ENCODE measurements at places on chromosomes 5 and 9.

GRCh38 chr5:65062469-65063083, 293.8 kb downstream of the CWC27 start:
- no peak for DNase-seq

DNA sequence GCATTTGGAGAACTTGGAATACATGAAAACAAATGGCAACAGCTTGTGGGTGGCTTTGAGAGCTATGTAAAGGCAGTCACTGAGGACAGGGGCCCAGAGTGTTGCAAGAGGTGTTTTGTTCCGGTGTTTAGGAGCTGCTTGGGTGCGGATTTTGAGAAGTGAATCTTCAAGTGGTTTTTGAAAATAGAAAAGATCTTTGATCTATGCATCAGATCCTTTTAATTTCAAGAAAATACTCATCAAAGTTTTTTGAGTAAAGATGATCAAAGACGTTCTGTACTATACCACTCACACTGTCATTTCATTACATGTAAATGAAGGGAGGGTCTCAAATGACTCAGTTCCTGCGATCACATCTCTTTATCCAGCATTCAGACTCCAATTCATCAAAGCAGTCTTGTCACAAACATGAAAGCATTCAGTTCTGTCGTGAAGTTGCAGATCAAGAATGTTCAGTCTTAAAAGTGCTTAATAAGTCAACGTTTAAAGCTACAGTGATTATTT, 112.5 kb downstream of the WDR41 start:
- no peak for DNase-seq

- no peak for DNase-seq
Measured at GRCh38 chr5:56625541-56625940, 189.8 kb upstream of the MAP3K1 start.

- DNase-seq = no peak
Measured at GRCh38 chr5:158786390-158786789, 313.3 kb downstream of the EBF1 start.

- no peak for DNase-seq
Measured at GRCh38 chr5:14263113-14263512, 120.0 kb downstream of the TRIO start.

DNA sequence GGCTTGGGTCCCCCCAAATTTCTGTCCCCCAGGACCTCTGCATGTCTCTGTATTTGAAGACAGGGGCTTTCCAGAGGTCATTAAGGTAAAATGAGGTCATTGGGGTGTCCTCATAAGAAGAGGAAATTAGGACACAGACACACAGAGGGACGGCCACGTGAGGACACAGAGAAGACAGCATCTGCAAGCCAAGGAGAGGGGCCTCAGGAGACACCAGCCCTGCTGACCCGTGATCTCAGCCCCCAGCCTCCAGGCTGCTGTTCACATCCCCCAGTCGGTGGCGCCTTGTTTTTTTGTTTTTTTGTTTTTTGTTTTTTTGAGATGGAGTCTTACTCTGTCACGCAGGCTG, 1.2 kb upstream of the CCDC183 start:
- no peak for DNase-seq

- no peak for DNase-seq
Measured at GRCh38 chr5:176355400-176356178, 6.0 kb downstream of the KIAA1191 start.

DNA sequence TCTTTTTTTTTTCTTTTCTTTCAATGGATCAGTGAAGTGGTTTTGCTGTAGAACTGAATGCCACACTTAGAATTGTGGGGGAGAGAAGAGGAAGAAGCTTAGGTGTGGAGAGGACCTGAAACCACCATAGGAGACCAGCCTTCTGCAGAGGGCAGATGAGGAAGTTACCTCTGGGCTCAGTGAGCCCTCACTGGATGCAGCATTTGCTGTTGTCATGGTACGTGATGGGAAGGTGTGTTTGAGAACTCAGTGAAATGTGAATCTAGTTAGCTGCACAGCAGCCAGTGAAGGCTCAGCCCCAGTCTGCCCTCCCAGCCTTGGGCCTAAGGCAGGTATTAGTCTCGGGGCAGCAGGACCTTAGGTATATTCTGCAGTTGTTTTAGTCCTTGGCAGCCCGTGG, 17.5 kb downstream of the CYFIP2 start:
- DNase-seq = no peak

GRCh38 chr5:109281136-109281690, 128.6 kb downstream of the PJA2 start:
- no peak for DNase-seq

DNA sequence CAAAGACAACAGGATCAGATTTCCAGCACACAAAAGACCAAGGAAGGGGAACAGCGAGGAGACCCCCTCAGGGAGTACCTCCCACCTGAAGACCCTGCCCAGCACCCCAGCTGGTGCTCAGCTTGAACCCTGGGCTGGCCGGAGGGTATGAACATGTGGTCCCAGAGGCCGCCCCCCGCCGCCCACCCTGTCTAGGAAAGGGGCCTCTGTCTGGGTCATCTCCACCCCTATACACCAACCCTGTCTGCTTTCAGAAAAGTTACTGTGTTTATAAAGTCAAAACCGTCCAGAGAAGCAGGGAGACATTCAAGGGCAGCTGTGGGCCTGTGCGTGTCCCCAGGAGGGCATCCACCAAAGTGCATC, 72.2 kb downstream of the ADAMTS2 start:
- DNase-seq = no peak

- DNase-seq = no peak
Measured at GRCh38 chr5:103774721-103775120, 212.1 kb upstream of the NUDT12 start.

DNA sequence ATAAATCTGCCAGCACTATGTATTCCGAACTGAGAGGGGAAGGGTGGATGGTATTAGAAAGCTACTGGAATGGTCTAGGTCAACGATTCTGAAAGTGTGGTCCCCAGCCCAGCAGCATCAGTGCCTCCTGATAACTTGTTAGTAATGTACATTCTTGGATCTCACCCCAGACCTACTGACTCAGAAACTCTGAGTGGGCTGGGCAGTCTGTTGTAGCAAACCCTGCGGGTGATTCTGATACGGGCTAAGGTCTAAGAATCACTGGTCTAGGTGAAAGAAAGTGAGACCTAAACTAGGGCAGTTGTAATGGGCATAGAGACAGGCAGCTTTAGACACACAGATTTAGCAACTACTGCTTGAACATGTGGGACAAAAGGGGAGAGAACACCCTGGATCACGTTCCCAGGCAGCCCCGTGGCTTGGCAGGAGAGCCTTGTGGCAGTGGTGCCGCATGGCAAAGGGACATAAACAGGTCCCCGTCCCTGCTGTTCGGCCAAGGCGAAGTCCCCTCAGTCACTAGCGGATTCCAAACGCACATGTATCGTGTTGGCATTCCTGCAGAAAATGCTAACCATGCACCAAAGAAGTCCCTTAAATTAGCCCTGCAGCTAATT, 216.3 kb downstream of the TTLL11 start:
- no peak for DNase-seq

GRCh38 chr9:106859957-106860720, 2.8 kb upstream of the ZNF462 start:
- DNase-seq = no peak

GRCh38 chr9:14932641-14933040, 22.4 kb upstream of the FREM1 start:
- DNase-seq = no peak

GRCh38 chr9:109011231-109011671, 2.0 kb downstream of the CTNNAL1 start:
- DNase-seq = no peak

GRCh38 chr5:131021646-131022045, 143.4 kb downstream of the HINT1 start:
- no peak for DNase-seq

GRCh38 chr9:128034821-128035652, 32.1 kb downstream of the NAIF1 start:
- peak; percentile 72 for DNase-seq

DNA sequence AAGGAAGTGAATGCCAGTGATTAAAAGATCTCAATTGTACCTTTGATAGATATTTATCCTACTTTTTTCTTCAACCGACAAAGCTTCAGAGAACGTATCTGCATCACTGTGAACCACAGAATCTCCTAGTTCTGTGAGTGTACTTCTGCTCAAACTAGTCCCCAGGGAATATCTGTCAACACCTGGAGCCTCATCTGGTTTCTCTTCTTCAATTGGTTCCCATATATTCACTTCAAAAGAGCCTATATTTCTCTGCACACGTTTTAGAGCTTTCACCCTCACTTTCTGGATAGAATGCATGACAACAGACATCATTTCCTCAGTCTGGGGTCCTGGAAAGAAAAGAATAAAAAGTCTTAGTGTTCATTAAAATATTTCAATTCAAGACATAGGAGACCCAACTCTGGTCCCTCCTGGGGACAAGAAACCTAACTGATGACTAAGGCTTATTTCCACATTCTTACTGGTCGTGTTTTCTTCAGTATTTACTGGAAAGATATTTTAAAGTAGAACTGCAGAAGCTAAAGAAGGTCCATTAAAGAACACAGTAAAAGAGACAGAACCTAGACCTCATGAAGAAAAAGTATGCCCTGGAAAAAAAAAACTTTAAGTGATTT, 64.3 kb downstream of the CPLANE1 start:
- DNase-seq = no peak

DNA sequence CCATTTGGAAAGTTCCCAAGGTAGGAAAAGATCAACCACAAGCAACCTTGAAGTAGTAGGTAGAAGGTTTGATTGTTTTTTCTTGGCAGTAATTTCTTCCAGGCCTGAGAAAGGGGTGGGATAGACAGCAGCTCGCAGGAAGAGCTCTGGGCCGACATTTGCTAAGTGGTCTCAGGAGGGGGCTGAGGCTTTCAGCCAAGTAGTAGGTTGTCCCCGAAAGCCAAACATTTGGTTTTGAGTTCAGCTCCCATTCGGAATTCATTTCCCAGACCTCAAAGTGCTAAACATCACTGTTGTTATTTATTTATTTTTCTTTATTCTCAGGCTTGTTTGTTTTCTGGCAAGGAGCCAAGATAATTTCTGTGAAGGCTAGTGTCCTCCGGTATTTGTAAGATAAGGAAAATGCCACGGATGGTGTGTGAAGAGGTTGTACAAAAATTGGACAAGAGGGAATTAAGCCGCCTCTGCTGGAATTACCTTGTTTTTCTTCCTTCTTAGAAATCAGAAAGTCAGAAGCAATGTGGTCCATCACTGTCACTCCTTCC, 112.1 kb downstream of the KIF4B start:
- no peak for DNase-seq

- DNase-seq = no peak
Measured at GRCh38 chr5:53971551-53971950, 338.8 kb downstream of the ARL15 start.

DNA sequence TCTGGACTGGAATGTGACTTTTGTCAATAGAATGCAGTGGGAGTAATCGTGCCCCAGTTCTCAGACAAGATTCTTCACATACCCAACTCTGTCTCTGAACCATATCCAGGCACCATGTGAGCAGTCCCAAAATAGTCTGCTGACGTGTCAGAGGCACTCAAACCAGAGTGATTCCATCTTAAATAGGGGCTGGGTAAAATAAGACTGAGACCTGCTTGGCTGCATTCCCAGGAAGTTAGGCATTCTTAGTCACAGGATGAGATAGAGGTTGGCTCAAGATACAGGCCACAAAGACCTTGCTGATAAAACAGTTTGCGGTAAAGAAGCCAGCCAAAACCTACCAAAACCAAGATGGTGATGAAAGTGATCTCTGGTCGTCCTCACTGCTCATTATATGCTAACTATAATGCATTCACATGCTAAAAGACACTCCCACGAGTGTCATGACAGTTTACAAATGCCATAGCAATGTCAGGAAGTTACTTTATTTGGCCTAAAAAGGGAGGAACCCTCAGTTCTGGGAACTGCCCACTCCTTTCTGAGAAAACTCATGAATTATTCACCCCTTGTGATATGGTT, 16.9 kb upstream of the PLCXD3 start:
- no peak for DNase-seq

GRCh38 chr9:111301195-111301594, 28.8 kb downstream of the OR2K2 start:
- DNase-seq = no peak

DNA sequence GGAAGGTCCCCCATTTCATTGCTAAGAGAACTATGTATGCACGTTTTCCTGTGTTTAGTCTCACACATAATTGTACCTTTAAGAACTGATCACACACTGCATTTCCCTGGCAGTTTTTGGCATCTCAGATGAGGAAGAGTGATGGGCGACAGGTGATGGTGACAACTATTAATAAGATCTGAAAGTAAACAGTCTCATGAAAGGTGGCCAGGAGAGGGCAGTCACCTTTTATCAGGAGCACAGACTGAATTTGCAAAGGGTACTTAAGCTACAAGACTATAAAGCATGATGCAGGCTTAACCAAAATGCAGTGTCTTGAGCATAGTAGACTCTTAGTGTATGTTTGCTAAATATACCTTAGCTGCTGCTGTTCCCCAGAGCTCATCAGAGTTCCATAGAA, 91.5 kb downstream of the GHR start:
- no peak for DNase-seq

DNA sequence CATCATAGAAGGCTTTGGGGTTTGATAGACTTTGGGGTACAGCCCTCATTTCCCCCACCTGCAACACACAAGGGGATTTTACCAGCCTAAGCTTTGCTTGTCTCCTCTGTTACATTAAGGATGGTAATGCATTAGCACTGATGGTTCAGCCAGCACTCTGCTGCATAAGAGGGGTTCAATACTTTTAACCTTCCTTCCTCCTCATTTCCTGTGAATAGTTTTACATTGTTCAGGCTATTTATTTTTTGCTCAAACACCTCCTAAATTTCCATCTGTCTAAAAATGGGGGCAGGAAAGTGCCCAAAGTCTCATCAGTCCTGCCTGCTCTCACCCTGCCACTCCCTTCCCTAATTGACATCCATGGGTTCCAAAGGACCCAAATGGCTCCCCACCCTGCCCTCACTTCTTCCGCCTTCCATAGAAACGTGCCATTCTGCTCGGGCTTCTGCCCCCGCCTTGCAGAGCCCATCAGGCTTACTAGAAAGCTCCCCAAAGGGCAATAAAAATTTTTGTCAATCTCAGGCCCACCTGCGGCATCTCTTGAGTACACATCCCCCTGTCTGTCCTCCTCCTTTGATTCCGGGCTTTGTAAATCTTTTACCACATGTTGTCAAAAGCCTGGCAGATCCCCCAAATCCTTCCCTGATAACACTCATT, 239.5 kb upstream of the SLC24A2 start:
- DNase-seq = no peak

GRCh38 chr5:104355350-104355749, 792.8 kb upstream of the NUDT12 start:
- DNase-seq = no peak

DNA sequence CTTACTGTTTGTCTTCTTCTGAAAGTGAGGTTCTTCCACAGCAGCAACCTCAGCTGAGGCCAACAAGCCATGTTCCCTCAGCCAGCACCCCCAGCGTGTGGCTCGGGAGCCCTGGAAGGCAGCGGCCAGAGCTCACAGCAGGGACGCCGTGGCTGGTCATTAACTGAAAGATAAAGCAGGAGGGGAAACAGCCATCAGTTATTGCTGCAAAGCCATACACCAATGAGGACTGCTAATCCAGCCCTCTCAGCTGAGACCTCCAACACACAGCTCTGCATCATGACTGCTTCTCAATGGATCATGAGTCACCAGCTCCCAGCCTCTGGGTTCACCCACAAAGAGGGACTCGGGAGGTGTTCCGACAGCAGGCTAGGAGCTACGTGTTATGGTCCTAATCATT, 24.3 kb downstream of the ABCA1 start:
- no peak for DNase-seq
